CD4-positive, alpha-beta T cell treated with Interleukin-6 for 4 hours (primary cell): ENCODE measurements at places on chromosomes 13 and 19.

GRCh38 chr19:48685583-48685982 is 10.2 kb upstream of the FUT2 start:
- DNase-seq = no peak

DNA sequence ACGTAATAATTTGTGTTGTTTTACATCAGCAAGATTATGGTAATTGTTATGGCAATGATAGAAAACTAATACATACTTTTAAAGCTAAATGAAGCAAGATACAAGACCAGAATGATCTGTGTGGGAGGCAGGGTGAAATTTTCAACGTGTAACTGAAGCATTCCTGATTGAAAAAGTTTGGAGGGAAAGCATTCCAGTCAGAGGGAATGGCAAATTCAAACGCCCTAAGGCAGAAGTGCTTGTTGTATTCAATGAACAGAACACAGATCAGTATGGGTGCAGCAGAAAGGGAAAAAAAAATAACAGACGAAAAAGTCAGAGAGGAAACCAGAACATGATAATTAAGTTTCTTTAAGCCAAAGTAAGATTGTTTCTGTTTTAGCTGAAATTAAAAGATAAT is 928.5 kb upstream of the SLITRK1 start:
- no peak for DNase-seq

DNA sequence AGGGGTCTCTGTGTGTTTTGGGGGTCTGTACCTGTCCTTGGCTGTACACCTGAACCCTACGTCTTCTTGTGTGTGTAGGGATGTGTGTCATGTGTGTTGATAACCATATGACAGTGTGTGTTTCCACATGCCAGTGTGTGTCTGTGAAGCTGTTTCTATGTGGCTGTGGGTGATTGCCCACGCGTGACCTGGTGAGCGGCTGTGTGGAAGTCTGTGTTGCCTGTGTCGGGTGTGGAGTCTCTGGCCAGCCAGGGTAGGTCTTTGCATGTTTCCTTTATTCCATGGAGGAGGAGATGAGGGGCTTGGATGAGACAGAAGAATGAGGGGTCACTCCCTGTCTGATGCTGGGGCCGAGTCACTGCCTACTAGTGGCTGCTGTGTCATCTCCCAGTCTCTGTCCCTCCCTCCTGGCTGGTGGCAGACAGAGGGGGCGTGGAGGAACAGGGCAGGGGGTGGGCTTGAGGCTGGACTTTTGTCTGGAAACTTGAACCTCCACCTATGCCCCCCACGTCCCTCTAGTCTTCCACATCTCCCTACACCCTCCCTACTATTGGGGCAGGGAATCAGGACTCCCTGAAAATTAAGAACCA is 2.8 kb upstream of the FOSB start:
- DNase-seq = no peak

DNA sequence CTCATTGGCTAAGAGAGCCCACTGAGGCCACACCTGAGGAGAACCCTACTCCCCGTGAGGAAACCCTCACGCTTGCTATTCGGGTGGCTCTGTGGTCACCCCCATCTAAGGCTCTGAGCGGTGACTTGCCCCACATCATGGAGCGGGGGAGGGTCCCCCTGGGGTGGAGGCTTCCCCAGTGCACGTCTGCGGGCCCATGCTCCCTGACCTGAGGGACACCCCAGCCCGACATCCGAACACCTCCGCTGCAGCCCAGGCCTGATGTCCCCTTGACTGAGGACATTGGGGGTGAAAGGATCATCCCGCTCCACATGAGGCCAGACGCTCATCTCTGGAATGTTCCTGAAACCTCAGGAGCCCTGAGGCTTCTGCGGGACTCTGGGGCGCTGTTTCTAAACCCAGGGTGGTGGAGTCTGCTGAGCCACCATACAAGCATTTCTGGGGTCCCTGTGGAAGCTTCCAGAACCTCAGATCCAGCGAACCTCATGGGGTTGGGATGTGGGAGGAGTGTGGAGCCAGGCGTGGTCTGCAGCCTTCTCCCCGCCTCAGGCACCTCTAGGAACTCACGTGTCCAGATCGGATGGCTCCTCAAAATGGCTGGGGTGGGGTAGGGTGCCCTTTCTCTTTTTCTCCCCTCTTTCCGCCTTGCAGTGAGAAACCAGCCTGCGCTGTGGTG is 19.9 kb downstream of the TMED1 start:
- DNase-seq = no peak

- peak; percentile 41 for DNase-seq
These were observed at the start of gene LHFPL6 for GRCh38 chr13:39602614-39603366. TSS of gene LHFPL6 (minus strand) at chr13:39603193.

GRCh38 chr19:18021121-18021755 is 13.3 kb downstream of the ARRDC2 start:
- peak; percentile 90 for DNase-seq
